ENCODE measurements at places on chromosomes 2 and 18.
A peak's percentile ranks its signal among the peaks of the same experiment; 100 is the strongest.

DNA sequence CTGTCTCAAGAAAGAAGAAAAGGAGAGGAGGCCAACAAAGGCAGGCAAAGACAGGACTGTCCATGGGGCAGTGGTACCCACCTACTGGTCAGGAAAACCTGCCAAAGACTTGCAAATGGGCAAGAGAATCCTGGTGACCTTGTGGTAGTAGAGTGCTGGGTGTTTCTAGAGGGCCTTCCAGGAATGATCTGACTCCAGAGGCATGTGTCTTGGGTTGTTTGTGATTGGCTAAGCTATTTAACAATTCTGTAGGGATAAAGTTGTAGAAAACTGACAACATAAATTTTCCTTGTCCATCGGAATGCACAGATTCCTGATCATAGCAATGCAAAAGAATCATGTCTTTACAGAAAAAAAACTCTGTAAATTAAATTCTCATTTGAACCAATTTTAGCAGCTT lies 68.5 kb upstream of the ZNF532 start:
- DNase-seq = no peak

- DNase-seq = peak; percentile 33
These were observed 248.5 kb downstream of the TPGS2 start for GRCh38 chr18:36580266-36580665.

DNA sequence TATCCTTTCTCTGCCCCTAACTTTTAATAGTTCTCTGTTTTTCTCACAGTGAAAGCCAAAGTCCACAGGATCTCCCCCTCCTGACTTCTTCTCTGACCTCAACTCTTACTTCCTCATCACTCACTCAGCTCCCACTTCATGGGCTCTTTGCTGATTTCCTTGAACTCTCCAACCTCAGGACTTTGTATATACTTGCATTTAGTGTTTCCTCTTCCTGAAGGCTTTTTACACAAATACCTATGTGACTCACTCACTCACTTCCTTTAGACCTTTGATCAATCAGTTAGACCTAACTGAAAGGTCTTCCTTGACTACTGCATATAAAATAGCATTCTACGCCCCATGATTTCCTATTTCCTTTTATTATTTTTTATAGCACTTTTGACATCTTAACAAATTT lies 233.1 kb upstream of the MEX3C start:
- DNase-seq = no peak

GRCh38 chr2:20455076-20455587 lies 8.3 kb downstream of the RHOB start:
- DNase-seq = no peak

- DNase-seq = no peak
These were observed 35.0 kb downstream of the SUMO1 start for GRCh38 chr2:202203348-202203747.

GRCh38 chr18:26813043-26813442 lies 52.5 kb downstream of the AQP4 start:
- no peak for DNase-seq

DNA sequence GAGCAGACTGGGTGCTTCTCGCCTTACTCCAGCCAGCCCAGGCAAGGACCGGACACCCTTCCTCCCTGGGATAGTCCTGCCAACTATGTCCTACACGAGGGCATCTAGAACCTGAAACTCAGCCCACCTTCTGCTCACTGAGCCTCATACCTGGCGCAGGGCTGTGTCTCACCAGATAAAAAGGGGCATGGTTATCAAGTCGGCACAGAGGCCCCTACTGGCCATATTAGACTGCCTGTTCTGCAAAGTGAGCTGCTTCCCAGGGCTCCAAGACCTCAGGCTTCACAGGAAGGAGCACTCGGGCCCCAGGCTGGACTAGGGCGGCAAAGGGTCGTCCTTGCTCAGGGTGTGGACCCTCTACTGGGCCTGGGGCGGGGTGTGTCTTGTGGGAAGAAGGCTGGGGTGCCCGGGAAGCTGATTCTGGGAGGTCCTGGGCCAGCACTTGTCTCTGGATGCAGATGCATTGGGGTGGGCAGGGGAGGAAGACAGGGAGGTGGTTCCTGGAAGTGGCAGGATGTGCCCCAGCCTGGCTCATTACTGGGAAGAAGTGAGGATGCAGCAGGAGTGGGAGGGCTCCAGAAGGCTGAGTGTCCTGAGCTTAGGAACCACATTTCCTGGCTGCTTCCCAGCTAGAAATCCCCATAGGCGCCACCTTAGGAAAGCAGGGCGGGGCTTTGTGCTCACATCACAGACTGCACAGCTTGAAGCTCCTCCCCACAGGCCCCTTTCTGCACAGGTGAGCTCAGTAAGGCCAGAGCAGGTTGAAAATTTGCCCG lies 19.6 kb downstream of the EHD3 start:
- no peak for DNase-seq

DNA sequence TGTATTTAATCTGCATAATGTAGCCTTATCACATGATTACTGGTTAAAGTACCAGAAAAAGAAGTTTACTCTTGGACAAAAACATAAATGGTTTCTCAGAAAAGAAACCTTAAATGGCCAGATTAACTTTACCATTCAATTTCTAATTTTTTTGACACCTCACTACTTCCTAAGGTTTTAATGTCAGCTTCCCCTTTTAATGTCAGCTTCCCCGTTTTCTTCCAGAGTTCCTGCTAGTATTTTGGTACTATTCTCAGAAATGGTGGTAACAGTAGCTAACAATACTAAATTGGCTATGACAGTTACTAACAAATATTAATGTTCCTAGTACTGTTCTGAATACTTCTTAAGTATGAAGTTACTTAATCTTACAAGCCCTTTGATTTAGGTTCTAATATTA lies 22.4 kb upstream of the SLC8A1 start:
- DNase-seq = no peak
